Stimulated activated naive CD8-positive, alpha-beta T cell treated with anti-CD3 and anti-CD28 coated beads, Interleukin-15, Interleukin-2, amounts not matched to agents 100 U/mL and 50 U/mL, for 24 hours (primary cell): ENCODE measurements at places on chromosomes 1 and 21.

- DNase-seq, result no peak
These were observed 375.4 kb downstream of the COL11A1 start for GRCh38 chr1:102732927-102733326.

GRCh38 chr1:230421481-230421880, 4.7 kb downstream of the PGBD5 start:
- no peak for DNase-seq

GRCh38 chr1:244303610-244303969, 148.1 kb downstream of the ADSS2 start:
- DNase-seq, result no peak

GRCh38 chr1:21509351-21510112, at the start of gene ALPL:
Gene ALPL (plus strand): TSS chr1:21509423. CDS start chr1:21554082, 44,659 bp downstream.
- DNase-seq, result no peak

DNA sequence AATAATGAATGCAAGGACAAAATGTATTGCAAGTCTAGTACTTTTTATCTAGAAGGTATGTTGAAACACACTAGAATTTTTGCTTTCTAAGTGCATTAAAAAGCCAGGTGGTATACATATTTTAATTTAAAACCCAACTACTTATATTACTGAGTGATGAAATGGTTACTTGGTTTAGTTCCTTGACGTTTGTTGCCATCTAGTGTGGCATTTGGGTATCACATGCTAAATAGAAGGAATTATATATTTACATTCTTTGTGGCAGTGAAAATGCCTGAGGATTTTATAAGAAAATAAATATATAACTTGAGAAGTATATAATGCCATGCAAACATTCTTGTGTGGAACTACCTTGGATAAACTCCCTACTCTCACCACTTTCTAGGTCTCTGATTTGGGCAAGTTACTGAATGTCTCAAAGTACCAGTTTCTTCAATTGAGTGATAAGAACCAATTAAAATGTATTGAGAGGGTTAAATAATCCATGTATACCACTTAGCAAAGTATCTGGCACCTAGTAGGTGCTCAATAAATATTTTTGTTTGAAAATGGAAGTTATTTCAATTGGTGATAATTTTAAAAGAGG, 69.6 kb downstream of the SDCCAG8 start:
- DNase-seq, result no peak

- DNase-seq, result no peak
These were observed 59.9 kb downstream of the SPSB1 start for GRCh38 chr1:9352377-9353134.

GRCh38 chr1:13583595-13583965, at the start of gene PDPN:
Gene PDPN (plus strand): TSS chr1:13583832. CDS start chr1:13584034, 202 bp downstream.
- no peak for DNase-seq

- peak; percentile 73 for DNase-seq
These were observed 8.6 kb upstream of the ACTRT2 start for GRCh38 chr1:3012456-3013291.

DNA sequence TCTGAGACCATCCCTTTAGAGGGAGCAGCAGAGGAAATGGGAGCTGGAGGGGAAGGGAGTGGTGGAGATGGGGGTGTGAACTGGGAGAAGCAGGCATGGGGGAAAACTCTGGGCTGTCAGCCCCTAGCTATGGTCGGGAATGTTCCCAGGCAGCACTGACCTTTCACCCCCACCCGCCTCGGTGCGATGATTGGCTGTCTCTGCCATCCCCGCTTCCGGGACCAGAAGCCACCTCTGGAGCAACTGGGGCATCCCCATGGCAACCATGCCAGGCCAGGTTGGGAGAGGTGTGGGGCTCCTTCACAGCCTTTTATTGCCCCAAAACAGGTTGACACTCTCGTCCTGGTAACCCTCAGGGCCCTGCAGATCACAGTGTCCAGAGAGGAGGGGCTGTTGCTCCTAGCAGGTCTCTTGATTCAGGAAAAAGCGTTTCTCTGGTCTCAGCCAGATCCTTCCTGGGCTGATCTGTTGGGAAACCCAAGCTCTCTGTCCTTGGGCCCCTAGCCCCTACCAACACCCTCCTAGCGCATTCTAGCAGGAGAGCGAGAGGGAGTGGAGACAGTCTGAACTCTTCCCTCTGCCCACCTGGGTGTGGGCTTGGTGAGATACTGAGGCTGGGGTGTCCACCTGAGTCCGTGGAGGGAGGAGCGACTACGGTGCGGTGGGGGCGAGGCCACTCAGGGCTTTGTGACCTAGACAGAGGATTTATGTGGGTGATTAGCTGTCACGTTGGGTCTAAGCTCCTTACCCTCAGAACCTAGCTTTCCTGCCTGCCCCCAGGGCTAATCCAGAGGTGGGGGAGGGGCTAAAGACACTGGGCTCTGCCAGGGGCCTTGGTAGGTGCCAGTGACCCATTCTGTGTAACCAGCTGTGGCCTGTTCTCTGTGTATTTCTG, 12.2 kb upstream of the SLC6A9 start:
- DNase-seq, result no peak

DNA sequence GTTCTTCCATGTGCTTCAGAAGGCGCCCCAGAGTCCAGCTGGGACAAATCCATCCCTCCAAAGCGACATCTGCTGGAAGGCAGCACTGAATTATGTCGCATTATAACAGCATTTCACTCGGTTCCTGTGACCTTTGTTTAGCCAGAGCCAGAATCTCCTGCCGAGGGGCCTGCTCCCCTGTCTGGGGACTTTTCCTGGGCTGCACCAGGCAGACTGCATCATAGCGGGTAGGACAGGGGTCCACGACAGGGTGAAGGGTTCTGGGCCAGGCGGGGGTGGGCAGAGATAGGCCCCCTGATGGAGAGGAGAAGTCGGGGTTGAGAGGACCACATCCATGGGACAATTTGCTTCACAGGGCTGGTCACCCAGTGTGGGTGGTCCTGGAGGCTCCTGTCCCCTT, 276.9 kb downstream of the MATN1 start:
- no peak for DNase-seq

- no peak for DNase-seq
These were observed 39.1 kb downstream of the DYRK1A start for GRCh38 chr21:37405629-37406028.

GRCh38 chr21:15457965-15458364, 271.8 kb upstream of the USP25 start:
- DNase-seq, result no peak
